ENCODE measurements at places on chromosomes 4 and X.

- no peak for DNase-seq
Observed at GRCh38 chr4:104500442-104500841, 5.7 kb upstream of the CXXC4 start.

- DNase-seq: no peak
Observed at GRCh38 chr4:47499700-47500099, 14.6 kb downstream of the ATP10D start.

DNA sequence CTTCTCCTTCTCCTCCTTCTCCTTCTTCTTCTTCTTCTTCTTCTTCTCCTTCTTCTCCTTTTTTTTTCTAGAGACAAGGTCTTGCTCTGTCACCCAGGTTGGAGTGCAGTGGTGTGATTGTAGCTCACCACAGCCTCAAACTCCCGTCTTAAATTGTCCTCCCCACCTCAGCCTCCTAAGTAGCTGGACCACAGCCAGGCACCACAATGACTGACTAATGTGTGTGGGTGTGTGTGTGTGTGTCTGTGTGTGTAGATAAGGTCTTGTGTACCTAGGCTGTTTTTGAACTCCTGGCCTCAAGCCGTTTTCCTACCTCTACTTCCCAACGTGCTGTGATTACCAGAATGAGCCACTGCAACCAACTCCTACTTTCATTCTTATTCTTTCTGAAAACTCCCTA lies 390.9 kb downstream of the ADAM29 start:
- no peak for DNase-seq

DNA sequence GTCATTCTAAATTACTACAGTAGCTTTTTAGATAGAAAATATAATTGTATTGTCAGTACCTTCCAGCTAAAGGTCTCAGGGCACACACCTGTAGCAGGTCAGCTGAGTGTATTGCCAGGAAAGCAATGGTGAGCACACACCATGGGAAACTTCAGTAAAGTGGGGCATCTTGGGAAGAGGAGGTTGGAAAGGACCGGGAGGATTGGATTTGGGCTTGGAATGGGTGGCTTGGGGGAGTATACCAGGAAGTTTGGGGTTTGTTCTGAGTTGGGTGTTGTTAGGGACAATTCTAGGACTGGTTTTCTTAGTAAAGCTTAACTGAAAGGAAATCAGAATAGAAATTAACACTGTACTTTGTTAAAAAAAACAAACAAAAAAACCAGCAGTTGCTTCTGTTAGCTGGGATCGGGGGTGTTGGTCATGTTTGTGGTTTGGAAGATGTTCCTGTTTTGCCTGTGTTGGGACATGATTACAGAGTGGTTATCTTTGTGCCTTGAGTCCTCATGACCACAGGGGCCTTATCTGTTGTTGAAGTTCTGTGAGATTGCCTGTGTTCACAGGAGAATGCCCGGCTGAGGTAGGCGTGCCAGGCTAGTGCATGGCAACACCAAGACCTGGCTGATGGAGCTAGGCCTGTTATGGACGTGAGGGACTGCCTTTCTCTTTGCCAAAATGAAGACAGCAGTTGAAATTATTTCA lies 35.1 kb downstream of the PRIMPOL start:
- DNase-seq: no peak

All from NCI-H1048 (cell line).